Upper lobe of right lung (tissue), 1 donor: ENCODE measurements at places on chromosomes 2 and 18. TPM values are rescaled to one million over a fixed set of nuclear protein-coding genes. Genes with fewer than 3 reads are reported as not detected.

Gene CHAC2
- 3.6 TPM for total RNA-seq

Gene B3GNT7
- 53.5 TPM for total RNA-seq

- DNase-seq, result no peak
- no peaks in the 10 kb centered on the region for H3K4me1 ChIP-seq
- H3K27ac ChIP-seq, result no peak overlapping the region
These were observed 27.5 kb downstream of the CDH20 start for GRCh38 chr18:61360404-61361383.

DNA sequence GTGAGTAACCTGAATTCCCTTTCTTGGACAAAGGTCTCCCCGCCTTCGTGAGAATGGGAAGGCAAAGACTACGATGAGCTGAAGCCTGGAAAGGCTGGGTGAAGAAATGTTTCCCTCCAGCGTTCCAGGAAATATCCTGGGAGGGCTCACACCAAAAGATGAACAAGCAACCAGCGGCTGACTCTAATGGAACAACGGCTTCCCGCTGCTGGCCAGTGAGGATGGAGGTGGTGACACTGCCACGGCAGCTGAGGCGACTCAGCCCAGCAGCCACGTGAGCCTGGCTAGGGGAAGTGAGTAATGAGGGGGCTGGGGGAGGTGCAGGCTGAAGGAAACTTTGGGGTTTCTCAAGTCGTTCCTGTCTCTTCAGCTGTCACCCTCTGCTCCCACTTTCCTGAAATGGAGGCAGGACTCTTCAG lies 105.0 kb upstream of the SMAD7 start:
- peaks cover 5% of the 10 kb centered on the region for H3K4me1 ChIP-seq
- H3K36me3 ChIP-seq, result no peaks in the 10 kb centered on the region
- H3K4me3 ChIP-seq, result no peak overlapping the region
- peak; percentile 82 for DNase-seq
- H3K27me3 ChIP-seq, result no peaks in the 10 kb centered on the region
- no peak overlapping the region for H3K27ac ChIP-seq

DNA sequence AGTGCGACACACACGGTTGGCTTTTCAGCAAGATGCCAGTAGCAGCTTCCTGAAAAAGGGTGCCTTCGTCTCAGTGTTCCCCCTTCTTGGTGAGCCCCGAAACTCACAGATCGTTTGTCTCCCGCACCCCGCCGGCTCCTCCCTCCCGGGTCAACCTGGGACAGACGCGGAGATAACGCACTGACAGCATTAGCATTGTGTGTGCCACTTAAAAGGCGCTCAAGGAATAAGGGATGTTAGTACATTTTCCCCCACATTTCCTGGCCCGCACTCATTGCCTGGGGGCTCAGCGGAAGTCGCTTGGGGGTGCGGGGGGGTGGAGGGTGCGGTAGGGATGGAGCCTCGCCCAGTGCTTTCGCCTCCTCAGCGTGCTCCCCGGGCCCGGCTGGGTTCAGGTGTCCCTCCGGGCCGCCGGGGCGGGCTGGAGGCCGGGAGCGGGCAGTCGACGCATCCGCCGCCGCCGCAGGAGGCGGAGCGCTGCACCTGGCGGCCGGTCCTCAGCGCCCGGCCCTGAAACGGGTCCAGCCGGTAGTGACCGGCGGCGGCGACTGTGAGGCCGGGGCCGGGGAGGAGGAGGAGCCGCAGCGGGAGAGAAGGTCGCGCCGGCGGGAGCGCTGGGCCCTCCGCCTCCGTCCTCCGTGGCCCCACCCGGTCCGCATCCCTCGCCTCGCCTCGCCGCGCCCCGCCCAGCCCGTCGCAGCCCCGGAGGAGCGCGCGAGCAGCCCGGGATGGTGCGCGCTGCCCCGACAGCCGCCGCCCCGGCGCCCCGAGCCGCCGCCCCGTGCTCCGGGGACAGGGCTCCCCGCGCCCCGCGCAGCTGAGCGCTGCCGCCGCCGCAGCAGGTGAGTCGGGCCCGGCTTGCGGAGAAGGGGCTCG lies at the start of gene MFSD6:
TSS of gene MFSD6 (plus strand) at position 694 of the 876 bp plus-strand sequence. CDS start 27,675 bp downstream, outside the sequence.
- H3K27ac ChIP-seq, result peak within 1 kb of the TSS; percentile 90
- peak within 1 kb of the TSS; percentile 73 for H3K4me3 ChIP-seq
- H3K27me3 ChIP-seq, result no peaks in the 10 kb centered on the region
- DNase-seq, result peak; percentile 89
- no peaks in the 10 kb centered on the region for H3K36me3 ChIP-seq
